ENCODE measurements at places on chromosomes 12 and 14.

- DNase-seq = no peak
These were observed 1.9 kb downstream of the TGFB3 start for GRCh38 chr14:75979648-75980565.

DNA sequence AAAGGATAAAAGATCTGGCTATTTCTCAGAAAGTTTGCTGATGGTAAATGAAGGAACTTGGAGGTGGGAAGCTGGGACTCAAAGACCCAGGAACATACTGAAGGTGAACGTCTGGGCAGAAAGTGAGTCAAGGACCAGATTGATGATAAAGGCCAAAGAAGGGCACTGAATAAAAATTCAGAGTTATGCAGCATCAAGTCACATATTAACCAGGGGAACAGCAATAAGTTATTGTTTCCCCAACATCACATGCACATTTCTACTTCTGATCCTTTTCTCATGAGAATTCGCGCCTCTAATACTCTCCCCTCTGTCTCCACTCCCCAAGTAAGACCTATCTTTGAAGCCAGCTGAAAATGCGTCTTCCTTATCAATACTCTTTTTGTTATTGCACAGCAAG, 71.8 kb upstream of the SLC35F4 start:
- DNase-seq = no peak

GRCh38 chr12:113347-113746, 46.8 kb downstream of the IQSEC3 start:
- no peak for DNase-seq

DNA sequence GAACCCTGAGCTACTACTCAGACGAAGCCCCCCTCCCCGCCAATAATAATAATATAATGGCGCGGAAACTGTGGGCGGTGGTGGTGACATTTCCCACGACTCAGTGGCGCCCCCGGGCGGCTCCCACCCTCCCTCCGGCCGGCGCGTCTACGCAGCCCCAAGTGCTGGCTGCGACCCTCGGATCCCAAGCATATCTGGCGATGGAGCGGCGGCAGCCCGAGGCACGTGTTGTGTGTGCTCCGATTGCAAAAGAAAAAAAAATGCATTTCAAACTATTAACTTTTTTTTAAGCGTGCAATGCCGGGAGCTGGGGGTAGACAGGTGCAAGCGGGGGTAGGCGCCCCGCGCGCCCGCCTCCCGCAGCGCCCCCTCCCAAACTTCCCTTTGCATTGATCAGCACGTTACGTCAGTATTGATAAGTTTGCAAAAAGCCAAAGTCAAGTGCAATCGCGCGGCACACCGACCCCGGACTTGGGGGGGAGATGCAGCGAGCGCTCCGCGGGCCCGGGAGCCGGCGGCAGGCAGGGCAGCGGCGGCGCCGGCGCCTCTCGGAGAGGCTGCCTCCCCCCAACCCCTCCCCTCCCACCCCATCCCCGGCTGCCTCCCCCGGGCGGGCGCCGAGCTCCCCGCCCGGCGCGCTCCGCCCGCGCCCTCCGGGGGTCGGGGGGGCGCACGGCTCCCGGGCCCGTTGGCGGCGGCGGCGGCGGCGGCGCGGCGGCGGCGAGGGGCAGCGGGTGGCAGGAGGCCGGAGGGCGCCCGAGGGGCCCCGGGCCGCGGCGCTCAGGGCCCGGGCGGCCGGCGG, 113.1 kb upstream of the MYL2 start:
- DNase-seq = no peak

GRCh38 chr14:30706704-30707103, 84.6 kb downstream of the SCFD1 start:
- no peak for DNase-seq

DNA sequence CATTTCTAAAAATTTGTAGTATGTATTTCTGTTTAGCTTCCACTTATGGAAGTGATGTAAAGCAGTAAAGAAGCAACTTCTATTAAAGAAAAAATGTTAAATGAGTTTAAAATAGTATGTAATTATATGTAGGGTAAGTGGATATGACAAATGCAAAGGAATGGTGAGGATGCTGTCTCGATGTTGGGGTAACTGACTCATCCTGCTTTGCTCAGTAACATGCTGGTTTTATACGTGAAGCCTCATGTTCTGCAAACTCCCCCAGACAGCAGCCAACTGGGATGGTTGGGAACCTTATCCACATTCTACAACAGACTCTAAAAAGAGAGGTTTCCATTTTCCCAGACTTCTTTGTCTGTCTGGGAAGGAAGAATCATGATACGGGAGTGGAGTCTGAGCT, 1006.4 kb upstream of the TMEM132C start:
- no peak for DNase-seq

GRCh38 chr12:128570191-128571065, 253.3 kb downstream of the SLC15A4 start:
- DNase-seq = no peak

DNA sequence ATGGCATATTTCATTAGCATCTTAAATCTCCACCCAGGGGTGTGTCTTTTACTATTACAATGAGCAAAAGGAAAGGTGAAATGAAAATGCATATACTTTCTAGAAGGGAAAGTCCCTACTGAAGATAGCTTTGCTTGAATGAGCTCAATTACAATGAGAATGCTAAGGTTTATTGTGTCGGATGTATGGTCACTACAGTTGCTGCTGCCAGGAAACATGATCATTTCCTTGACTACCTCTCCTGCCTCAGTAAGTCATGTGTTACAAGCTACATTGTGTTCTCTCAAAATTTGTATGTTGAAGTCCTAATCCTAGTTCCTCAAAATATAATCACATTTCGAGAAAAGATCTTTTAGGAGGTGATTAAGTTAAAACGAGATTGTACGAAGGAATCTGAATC, 322.2 kb downstream of the MDGA2 start:
- DNase-seq = no peak
